ENCODE measurements at places on chromosomes 1 and 21.
A peak's percentile ranks its signal among the peaks of the same experiment; 100 is the strongest.

- no peak for DNase-seq
Measured at GRCh38 chr1:244242446-244242845, 191.4 kb downstream of the ZBTB18 start.

GRCh38 chr1:229119876-229120275, 151.0 kb upstream of the RAB4A start:
- no peak for DNase-seq

GRCh38 chr1:44442791-44443190, 37.7 kb downstream of the RNF220 start:
- DNase-seq: no peak

DNA sequence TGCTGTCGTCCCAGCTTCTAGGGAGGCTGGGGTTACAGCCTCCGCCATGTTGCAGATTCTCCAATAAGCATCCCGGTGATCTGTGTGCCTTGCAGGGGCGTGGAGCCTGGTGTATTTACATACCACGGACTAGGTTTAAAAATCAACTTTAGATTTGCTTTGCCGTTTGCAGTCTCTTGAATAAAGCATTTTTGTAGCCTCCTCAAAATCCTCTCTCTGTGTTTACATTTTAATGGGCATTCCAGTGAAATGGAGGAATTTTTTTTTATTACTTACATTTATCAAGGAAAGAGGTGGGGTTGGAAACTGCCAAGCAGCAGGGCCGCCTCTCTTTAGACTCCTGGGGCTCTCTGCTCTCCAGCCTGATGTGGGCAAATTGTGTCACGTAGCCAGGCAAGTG, 437.5 kb upstream of the VAMP3 start:
- DNase-seq: no peak

DNA sequence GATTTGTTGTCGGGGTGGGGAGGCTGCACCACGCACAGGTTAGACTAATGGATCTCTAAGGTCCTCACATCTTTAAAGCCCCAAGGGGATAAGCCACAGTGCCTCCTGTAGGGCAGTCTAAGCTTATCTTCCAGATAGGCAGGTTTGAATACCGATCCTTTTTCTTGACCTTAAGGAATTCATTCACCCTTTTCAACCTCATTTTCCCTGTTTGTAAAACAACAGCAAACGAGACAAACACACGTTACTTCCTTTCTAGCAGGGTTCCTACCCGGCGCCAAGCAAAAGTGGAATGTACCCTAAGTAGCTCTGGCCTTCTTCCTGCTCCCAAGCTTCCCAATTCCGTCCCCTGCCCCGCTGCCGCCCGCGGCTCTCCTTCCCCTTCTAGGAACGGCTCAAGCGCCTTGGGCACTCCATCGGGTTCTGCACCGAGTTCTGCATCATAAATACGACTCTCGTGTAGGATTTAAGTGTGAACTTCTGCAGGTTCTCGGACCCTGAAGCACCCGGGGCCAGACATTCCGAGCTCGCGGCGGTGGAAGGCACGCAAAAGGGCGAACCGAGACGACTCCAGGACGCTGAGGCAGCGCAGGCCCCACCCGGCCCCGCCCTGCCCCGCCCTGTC, 548 bp upstream of the CDC20 start:
- peak; percentile 75 for DNase-seq

DNA sequence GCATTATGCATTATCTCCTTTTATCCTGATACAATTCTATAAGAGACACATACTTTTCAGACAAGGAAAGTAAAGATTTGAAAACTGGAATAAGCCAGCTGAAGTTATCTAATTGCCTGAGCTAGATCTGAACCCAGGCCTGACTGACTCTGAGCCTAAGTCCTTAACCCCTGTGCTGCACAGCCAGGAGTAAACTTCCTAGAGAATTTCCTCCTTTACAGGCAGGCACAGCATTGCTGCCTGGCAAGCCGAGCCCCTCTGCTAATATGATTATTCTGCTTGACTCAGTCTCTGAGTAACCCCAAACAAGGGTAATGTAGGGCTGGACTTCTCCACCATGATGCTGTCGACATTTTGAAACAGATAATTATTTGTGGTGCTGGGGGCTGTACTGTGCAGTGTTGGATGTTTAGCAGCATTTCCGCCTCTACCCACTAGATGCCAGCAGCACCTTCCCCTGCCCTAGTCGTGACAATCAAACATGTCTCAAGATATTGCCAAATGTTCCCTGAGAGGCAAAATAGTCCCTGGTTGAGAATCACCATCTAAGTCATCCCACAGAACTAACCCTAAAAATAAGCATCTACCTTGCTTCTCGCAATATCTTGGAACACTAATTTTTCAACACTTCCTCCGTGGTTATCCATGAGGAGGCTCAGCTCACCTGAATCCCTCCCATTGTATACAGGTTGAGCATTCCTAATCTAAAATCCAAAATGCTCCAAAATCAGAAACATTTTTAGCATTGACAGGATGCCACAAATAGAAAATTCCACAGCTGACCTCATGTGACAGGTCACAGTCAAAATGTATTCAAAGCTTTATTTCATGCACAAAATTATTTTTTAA, 18.5 kb downstream of the CAMK1G start:
- DNase-seq: peak; percentile 74

- no peak for DNase-seq
Measured at GRCh38 chr1:41720861-41721410, 197.8 kb downstream of the HIVEP3 start.

Data from DMS53 (cell line).